ENCODE measurements at places on chromosomes 7 and 10.
A peak's percentile ranks its signal among the peaks of the same experiment; 100 is the strongest.

GRCh38 chr7:131013716-131014115 lies 279.7 kb upstream of the KLF14 start:
- DNase-seq, result no peak

- DNase-seq, result no peak
Measured at GRCh38 chr7:117205873-117206272, 117.0 kb downstream of the WNT2 start.

GRCh38 chr7:112422842-112423496 lies 27.3 kb upstream of the IFRD1 start:
- DNase-seq, result peak; percentile 82

DNA sequence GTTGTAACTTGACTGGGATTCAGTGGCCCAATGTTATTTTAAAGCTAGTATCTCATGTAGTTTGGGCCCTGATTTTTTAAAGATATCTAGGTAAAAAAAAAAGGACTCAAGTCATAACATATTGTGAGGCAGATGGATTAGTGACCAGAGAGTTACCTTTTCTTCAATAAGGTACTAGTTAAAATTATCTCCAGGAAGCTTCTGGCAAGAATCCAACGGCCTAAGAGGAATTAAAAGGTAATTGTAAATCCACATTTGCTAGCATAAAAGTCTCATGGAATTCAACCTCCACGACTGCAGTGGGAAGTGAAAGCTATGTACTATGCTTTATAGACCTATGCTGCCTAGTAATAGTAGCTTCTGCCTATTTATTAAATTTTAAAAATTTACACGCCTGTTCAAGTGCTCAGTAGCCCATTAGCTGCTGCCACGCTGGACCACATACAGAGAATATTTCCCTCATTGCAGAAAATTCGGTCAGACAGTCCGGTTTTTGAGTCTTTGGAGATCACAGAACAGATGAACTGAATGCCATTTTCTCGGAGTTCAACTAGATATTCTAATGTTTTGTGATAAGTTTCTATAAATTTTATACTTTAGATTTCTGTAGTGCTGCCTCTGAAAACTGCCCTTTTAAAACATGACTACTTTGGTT lies 118.4 kb downstream of the NSUN6 start:
- DNase-seq, result no peak

GRCh38 chr10:1545524-1545923 lies 191.8 kb downstream of the ADARB2 start:
- no peak for DNase-seq

DNA sequence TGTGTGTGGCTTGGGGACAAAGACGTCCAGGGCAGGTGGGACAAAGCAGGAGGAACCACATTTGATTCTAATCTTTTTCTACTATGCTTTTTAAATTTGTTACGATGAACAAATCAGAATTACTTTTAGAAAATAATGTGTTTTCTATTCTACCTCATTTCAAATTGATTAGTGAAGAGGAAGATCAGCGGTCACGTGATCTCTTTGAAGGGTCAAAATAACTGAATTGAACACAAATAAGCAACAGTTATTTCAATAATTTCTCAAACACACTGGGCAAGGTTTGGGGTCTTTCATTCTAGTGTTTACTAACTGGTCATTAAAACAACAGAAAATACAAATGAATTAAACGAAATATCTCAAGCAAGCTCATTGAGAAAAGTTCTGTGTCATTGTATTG lies 773.0 kb upstream of the IGFBP3 start:
- no peak for DNase-seq

- DNase-seq, result no peak
Measured at GRCh38 chr7:34838329-34838728, 180.3 kb downstream of the NPSR1 start.

DNA sequence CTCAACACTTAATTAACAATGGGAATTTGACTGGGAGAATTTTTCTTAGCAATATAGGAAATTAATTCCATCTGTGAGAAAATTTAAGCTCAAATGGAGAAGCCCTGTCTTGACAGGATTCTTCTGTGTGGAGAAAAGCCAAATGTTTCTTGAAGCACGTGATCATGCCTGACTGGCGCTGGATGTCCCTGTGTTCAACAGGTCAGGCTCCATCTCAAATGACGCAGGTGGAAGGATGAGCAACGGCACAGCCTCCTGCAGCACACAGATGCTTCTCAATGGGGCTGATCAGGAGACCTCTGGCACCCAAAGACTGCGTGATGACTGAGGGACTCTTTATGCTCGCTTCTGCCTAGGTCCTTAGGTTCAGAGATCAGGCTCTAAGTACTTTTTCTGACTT lies 143.8 kb downstream of the RSU1 start:
- DNase-seq, result no peak

- no peak for DNase-seq
Measured at GRCh38 chr10:96491303-96491702, 22.4 kb downstream of the TLL2 start.

GRCh38 chr7:148447221-148447849 lies 143.2 kb upstream of the C7orf33 start:
- DNase-seq, result no peak

DNA sequence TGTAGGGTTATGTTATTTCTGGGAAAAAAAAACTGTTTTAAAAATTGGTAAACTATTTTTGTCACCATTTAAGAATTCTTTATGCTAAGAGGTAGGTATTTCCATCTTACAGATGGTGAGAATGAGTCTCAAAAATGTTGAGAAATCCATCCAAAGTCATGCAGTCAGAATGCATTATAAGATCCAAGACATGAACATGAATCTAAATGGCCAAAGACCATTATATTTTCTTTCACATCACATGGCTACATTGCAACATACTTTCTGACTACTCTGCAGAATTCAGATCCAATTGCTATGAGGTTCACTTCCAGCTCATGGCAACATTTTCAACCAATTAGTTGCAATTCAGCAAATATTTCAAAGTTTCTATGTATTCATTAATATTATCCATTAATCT lies 181.2 kb downstream of the TWIST1 start:
- DNase-seq, result no peak

- DNase-seq, result no peak
Measured at GRCh38 chr10:127523476-127523875, 25.6 kb upstream of the NPS start.

- no peak for DNase-seq
Measured at GRCh38 chr10:72092171-72092924, 4.0 kb upstream of the SPOCK2 start.

DNA sequence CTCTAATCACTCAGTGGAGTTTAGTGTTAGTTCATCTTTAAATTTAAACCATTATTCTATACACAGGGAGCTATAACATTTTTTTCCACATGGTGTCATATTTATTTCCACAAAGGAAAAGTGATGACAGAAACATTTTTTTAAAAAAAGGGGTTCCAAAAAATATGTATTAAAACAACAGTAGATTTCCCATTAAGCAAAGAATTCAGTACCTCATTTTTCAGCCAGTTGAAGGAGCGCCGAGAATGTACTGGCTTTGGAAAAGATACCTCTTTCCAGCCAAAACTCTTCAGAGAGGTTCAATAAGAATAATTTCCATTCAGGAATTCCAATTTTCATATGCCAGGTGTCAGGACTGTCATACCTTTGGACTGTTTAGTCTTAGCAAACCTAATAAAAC lies 250.5 kb upstream of the MEOX2 start:
- DNase-seq, result no peak

GRCh38 chr10:76354921-76355320 lies 923.5 kb downstream of the LRMDA start:
- DNase-seq, result no peak
